Fibroblast of skin of abdomen (primary cell): ENCODE measurements at places on chromosomes 3 and 15.

DNA sequence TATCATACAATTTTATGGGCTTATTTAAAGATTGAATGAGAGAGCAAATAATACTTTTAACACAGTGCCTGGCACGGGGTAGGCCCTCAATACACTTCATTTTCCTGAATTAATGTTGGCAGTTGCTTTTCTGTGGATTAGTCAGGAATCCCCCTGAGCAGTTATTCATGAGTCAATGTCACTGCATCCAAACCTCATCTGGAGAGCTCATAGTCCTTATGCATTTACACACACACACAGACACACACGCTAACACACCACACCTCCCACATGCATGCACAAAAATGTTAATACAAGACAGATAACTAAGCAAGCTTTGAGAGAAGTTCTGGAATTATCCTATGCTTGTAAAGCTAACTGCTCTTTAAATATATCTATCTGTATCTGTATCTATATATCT lies 34.0 kb upstream of the TNFAIP8L3 start:
- DNase-seq, result peak; percentile 69

GRCh38 chr3:60056404-60056803 lies 1006.6 kb upstream of the CFAP20DC start:
- DNase-seq, result no peak

- DNase-seq, result no peak
Observed at GRCh38 chr3:114079761-114080160, 23.2 kb downstream of the QTRT2 start.

- peak; percentile 20 for DNase-seq
Observed at GRCh38 chr15:27426805-27427204, 455.8 kb downstream of the GABRG3 start.

- no peak for DNase-seq
Observed at GRCh38 chr3:181510500-181510899, 201.2 kb upstream of the SOX2 start.

- DNase-seq, result no peak
Observed at GRCh38 chr15:66570327-66570726, 4.5 kb upstream of the LCTL start.

- DNase-seq, result peak; percentile 75
Observed at GRCh38 chr15:85329561-85330422, 50.6 kb upstream of the AKAP13 start.

DNA sequence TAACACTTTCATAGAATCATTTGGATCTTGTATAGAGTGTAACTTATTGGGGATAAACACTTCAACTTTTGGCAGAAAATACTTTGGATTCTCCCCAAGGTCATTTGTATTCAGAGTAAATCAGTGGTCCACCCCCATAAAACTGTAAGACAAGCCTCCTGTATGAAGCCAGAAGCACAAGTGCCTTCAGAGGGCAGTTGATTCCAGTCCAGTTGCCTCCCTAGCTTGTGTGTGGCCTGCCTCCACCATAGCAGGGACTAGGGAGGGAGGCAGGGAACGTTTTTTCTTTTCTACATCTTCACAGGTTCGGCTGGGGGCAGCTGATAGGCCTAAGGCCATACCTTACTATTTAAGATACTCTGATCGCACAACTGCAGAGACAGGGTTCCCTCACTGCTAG lies 11.6 kb downstream of the GORASP1 start:
- no peak for DNase-seq

GRCh38 chr15:83549623-83550022 lies 102.5 kb downstream of the SH3GL3 start:
- no peak for DNase-seq

DNA sequence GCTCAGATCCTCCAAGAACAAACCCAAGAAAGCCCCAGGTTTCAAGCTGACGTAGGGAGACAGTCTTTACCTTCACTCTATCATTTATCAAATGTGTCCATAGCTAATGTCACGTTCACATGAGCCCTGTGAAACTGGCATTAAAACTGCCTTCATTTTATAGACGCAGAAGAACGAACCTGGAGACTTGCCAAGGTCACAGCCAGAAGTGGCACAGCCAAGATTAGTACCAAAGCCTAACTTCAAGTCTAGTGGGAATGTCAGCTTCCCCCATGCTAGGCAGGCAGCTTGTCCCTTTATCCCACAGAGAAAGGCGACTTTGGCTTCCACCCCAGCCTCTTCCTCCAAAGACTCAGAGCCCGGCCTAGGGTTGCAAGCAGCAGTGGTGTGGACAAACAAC lies 517.2 kb downstream of the SHQ1 start:
- DNase-seq, result no peak

GRCh38 chr3:117305681-117306080 lies 596.1 kb downstream of the TUSC7 start:
- no peak for DNase-seq

- DNase-seq, result no peak
Observed at GRCh38 chr3:58566398-58567250, 10.6 kb downstream of the FAM107A start.

DNA sequence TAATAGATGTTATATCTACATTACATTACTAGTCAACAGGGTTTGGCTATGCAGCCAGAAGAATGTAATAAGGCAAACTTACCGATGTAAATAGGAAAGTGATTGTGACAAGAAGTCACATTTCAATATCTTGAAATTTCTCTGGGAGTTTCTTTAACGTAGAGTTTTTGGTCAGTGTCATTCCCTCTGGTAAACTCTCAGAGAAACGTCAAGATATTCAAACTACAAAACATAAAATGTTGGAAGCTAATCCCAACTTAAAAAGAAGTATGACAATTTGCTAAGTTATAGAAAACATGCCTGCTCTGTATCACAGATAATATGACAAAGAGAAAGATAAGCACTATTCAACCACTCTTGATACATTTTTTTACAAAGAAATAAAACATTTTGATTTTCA lies 111.2 kb upstream of the PRICKLE2 start:
- DNase-seq, result no peak

- DNase-seq, result no peak
Observed at GRCh38 chr3:69738315-69738714, 949 bp upstream of the MITF start.

DNA sequence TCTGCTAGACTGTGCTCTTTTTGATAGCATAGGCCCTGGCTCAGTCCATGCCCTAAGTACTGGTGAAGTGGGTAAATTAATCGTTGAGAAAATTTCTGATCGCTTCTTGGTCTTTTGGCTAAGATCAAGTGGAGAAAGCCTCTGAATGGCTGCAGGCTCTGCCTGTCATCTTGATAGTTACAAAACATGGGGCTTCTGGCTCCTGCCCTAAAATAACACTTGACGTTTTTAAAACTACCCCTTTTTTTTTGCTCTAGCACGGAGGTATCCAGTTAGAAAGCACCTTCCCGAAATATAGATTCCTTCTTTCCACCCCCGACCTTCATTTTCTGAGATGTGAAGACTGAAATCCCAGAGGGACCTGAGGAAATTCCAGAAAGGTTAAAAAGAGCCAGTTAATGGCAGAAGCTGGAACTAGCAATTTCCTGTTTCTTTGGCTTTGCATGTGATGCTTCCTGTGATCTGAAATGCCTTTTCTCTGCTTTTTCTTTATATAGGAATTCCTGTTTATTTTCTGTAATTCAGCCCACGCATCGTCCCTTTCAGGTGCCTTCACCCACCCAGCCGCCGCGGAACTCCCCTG lies 799 bp upstream of the C2CD4B start:
- DNase-seq, result no peak

DNA sequence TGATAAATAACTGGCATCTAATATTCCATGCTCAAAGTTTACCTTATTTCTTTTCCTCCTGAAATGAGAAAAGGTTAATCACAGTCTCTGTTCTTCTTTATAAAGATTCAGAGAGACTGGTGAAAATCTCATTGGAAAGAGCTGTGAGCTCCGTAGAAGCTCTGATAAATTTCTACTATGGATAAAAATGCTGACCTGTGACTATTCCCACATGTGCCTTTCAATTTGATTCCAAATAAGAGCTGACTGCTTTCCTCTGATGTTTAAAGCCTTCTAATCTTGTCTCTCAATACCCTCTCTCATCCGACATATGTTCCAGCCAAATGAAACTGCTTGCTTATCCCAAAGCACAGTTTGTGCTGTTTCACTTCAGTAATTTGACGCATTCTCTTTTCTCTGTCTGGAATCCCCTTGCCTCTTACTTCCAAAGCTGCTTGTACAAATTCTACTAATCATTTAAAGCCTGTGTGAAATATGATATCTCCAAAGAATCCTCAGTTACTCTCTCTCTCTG lies 130.1 kb downstream of the RTP4 start:
- peak; percentile 6 for DNase-seq

DNA sequence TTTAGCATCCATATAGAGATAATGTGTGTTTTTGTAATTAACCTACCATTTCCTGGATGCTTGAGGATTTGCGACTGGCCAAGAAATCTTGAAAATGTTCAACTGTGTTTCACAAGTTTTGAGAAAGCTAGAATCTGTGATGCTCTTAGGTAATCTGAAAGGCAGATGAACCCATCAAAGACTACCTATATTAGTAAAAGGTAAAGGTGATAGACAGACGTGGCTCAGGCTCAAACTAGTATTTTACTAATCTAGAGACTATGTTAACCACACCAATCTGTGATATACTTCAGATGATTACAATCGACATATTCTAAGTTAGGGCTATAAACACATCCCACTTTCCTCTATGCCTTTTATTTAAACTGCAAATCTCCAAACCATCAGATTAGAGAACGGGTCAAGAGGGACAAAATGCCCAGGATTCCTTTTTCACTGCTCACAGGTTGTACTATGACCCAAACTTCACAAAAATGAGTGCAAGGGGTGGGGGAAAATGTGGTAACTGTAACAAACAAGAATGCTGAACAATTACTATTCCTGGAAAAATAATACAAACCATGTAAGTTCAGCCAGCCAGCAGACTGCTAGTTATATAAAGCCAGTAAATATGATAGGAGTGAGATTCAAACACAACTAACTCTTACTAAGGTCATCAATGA lies 295.1 kb downstream of the FOXP1 start:
- DNase-seq, result no peak

GRCh38 chr3:101310978-101311375 lies 9.4 kb downstream of the IMPG2 start:
- DNase-seq, result peak; percentile 1

DNA sequence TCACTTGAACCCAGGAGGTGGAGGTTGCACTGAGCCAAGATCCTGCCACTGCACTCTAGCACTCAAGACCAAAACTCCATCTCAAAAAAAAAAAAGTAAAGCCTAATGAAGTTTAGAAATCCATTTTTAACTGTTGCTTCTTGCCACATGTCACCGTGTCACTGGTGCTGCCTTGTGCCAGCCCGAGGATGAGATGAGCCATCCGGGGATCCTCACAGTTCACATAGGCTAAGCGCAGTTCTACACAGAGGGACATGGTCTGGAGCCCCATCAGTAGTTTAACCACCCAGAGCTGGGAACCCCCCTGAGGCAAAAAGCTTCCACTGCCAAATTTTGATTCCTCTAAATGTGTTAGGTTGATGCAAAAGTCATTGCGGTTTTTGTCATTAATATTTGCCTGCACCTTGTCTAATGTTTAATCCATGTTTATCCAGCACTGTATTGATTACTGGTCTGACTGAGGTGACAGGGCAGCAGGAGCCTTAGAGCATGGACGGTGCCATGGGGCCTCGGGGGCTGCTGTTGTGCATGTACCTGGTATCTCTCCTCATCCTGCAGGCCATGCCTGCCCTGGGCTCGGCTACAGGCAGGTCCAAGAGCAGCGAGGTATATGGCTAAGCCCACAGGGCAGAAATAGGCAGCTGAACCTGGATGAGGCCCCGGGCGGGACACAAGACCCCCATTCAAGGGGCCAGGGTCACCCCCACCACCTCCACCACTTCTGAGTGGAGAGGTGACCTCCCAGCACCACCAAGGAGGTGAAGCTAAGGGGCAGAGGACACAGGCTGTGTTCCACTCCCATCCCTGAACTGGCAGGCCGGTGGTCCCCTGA lies at the start of gene ITIH1:
Gene ITIH1, plus strand, starts transcription at position 473 of the 832 bp plus-strand sequence. Its CDS starts 17 bp downstream, at position 490.
- no peak for DNase-seq

DNA sequence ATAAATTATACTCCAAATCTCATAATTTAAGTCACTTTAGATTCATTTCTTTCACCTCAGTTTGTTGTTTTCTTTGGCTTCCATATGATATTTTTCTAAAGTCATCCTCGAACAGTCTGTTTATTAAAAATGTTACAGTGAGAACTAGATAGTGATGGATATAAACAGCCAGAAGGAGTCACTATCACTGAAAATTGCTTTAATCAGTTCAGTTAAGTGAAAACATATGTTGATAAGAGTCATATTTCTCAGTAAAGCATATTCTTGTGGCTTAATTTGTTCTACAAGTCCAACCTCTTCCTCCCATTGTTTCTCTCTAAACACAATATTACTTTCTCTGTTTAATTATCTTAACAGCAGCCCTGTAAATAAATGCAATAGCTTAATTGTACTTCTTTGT lies 427.5 kb upstream of the ALCAM start:
- DNase-seq, result no peak

DNA sequence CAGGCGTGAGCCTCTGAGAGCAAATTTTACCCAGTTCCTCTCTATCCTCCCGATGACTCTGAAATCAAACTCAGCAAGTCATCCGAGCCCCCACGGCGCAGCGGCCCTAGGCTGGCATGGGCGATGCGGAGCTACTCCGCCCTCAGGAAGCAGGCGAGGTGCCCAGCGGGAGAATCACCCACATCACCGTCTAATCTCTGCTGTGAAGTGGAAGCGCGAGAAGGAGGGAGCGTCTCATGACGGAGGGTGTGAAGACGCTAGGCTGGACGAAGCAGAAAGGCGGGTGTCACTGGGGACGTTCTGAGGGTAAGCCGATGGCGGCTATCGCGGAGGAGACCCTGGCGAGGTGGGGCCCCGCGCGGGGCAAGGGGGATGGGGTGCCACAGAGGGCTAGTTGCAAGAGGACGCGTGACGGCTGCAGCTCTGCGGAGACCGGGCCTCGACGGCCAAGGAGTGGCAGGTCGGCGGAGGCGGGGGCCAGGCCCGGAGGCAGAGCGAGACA lies 9.1 kb upstream of the GNAI2 start:
- peak; percentile 27 for DNase-seq

- peak; percentile 42 for DNase-seq
Observed at GRCh38 chr3:102536456-102536855, 101.6 kb downstream of the ZPLD1 start.

GRCh38 chr3:78900880-78901279 lies 866.9 kb downstream of the ROBO1 start:
- no peak for DNase-seq

GRCh38 chr15:100919481-100920405 lies 586 bp downstream of the LRRK1 start:
- DNase-seq, result peak; percentile 38

GRCh38 chr15:63043335-63044076 lies 959 bp downstream of the TPM1 start:
- DNase-seq, result no peak

DNA sequence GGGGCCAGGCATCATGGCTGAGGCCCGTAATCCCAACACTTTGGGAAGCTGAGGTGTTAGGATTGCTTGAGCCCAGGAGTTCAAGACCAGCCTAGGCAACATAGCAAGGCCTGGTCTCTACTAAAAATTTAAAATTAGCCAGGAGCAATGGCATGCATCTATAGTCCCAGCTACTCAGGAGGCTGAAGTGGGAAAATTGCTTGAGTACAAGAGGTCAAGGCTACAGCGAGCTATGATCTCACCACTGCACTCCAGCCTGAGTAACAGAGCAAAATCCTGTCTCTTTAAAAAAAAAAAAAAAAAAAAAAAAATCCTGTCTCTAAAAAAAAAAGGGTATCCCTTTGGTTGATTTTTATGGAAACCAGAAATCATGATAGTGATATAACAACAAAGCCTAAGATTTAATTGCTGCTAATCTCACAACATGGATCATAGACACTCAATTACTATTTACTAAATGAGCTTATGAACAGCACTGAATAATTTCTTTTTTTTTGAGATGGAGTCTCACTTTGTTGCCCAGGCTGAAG lies 12.1 kb downstream of the PCLAF start:
- no peak for DNase-seq

- DNase-seq, result no peak
Observed at GRCh38 chr3:148778926-148779325, 48.7 kb upstream of the CPB1 start.

- DNase-seq, result no peak
Observed at GRCh38 chr3:155325263-155325835, 31.9 kb upstream of the STRIT1 start.
